Uterus (tissue), 4 donors: ENCODE measurements at places on chromosomes 7 and 10. TPM values are rescaled to one million over a fixed set of nuclear protein-coding genes. Genes with fewer than 3 reads are reported as not detected.
A peak's percentile ranks its signal among the peaks of the same experiment; 100 is the strongest.

DNA sequence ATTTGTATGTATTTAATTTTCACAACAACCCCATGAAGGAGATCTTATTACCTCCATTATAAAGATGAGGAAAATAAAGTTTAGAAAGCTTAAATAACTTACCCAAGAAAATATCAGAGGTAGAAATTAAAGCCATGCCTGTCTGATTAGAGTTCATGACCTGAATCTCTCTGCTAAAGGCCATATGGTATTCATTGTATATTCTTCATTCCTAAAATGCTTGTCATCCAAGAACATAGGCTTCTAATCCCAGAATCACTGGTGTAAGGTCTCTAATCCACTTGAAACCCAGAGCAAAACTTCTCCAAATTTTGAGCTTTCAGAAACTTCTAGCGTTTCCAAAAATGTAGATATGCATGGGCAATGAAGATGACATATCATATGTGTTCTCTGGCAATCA lies 72.3 kb upstream of the YAE1 start:
- H3K4me3 ChIP-seq, result no peak overlapping the region
- no peak overlapping the region for H3K27ac ChIP-seq
- DNase-seq, result no peak
- H3K4me1 ChIP-seq, result no peaks in the 10 kb centered on the region

DNA sequence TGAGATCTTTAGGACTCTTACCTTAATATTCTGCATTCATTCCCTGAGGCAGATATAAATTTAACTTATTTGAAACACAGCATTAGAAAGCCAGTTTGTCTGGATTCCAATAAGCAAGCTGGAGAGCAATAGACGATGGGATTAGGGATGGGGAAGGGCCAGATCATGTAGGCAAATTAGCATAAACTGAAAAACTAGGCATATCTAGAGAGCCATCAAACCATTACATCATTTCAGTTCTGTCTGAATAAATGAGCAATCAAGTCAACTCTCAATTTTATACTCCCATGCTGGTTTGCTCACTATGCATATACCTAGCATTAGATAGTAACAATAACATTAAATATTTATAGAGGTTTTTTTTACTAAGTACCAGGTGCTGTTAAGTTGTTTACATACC lies 583.6 kb upstream of the LRRN3 start:
- H3K4me1 ChIP-seq, result no peaks in the 10 kb centered on the region
- no peaks in the 10 kb centered on the region for H3K27me3 ChIP-seq
- no peak overlapping the region for H3K27ac ChIP-seq
- no peaks in the 10 kb centered on the region for H3K36me3 ChIP-seq
- no peak overlapping the region for H3K4me3 ChIP-seq

Gene NME8
- total RNA-seq, result not detected

Gene VIPR2
- total RNA-seq, result 5.6 TPM

GRCh38 chr10:117014835-117015234 lies 9.8 kb upstream of the SHTN1 start:
- no peak overlapping the region for H3K27ac ChIP-seq
- DNase-seq, result no peak
- H3K36me3 ChIP-seq, result no peaks in the 10 kb centered on the region
- H3K4me3 ChIP-seq, result no peak overlapping the region
- H3K27me3 ChIP-seq, result no peaks in the 10 kb centered on the region

DNA sequence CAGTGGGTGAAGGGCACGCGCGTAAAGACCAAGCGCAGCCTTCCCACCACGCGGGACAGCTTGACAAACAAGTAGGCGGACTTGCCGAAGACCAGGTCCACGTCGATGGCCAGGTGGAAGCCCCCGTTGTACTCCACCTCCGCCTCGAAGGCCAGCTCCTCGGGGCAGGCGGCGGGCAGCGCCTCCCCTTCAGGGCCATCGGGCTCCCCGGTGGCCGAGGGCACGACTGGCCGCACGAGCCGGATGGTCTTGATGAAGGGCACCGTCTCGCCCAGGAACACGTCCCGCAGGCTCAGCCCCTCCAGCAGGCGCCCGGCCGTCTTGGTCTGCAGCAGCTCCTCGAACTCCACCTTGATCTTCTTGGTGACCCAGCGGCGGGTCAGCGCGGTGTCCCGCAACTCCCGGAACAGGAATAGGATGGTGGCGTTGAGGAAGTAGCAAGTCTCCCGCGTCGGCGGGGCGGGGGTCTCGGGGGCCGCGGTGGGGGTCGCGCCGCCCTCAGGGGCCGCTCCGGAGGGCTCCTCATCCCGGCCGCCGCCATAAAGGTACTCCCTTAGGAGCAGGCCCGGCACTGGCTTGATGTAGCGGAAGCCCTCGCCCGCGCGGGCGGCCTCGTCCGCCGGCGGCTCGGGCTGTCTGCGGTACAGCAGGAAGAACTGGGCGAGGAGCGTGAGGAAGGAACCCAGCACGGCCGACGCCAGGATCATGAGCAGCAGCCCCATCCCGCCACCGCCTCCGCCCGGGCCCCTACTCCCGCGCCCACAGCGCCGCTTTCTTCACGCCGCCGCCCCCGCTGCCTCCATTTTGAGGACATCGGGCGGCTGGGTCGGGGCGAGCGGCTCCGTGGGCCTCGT lies 507 bp downstream of the PDZD8 start:
- no peaks in the 10 kb centered on the region for H3K27me3 ChIP-seq
- peak overlapping the region; percentile 94 for H3K27ac ChIP-seq
- peak; percentile 19 for DNase-seq
- peak overlapping the region; percentile 59 for H3K4me3 ChIP-seq
- H3K4me1 ChIP-seq, result peaks cover 6% of the 10 kb centered on the region

Gene CYP3A7
- total RNA-seq, result not detected

- no peaks in the 10 kb centered on the region for H3K4me1 ChIP-seq
- H3K27me3 ChIP-seq, result no peaks in the 10 kb centered on the region
- no peaks in the 10 kb centered on the region for H3K36me3 ChIP-seq
- H3K27ac ChIP-seq, result no peak overlapping the region
- H3K4me3 ChIP-seq, result no peak overlapping the region
Measured at GRCh38 chr10:112790030-112790429, 160.0 kb upstream of the TCF7L2 start.

DNA sequence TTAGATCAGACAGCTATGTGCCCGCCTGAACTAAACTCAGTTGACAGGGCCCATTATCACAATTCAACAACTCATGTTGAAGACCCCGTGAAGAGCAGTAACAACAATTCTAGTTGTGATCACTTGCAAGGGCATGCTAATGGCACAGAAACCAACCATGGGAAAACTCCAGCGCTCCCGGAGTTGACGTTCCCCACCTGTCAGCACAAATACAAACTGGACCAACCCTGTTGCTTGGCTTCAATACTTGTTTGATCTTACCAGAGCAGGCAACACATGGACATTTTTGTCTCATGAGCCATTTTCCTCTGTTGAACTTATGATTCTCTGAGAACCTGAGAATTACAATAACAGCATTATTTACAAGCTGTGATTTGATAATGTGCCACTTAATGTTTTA lies 119.0 kb upstream of the LANCL2 start:
- DNase-seq, result no peak
- no peaks in the 10 kb centered on the region for H3K4me1 ChIP-seq
- no peaks in the 10 kb centered on the region for H3K27me3 ChIP-seq
- H3K27ac ChIP-seq, result no peak overlapping the region
- no peak overlapping the region for H3K4me3 ChIP-seq

Gene ACHE
- 6.7 TPM for total RNA-seq

- no peaks in the 10 kb centered on the region for H3K27me3 ChIP-seq
- DNase-seq, result no peak
- no peaks in the 10 kb centered on the region for H3K36me3 ChIP-seq
- no peaks in the 10 kb centered on the region for H3K4me1 ChIP-seq
- H3K4me3 ChIP-seq, result no peak overlapping the region
Measured at GRCh38 chr10:133169173-133169947, 9.3 kb downstream of the KNDC1 start.

- DNase-seq, result no peak
- H3K4me3 ChIP-seq, result peak overlapping the region; percentile 6
- H3K36me3 ChIP-seq, result no peaks in the 10 kb centered on the region
- H3K4me1 ChIP-seq, result no peaks in the 10 kb centered on the region
- no peak overlapping the region for H3K27ac ChIP-seq
Measured at GRCh38 chr7:130734815-130735716, 1.1 kb upstream of the KLF14 start.

DNA sequence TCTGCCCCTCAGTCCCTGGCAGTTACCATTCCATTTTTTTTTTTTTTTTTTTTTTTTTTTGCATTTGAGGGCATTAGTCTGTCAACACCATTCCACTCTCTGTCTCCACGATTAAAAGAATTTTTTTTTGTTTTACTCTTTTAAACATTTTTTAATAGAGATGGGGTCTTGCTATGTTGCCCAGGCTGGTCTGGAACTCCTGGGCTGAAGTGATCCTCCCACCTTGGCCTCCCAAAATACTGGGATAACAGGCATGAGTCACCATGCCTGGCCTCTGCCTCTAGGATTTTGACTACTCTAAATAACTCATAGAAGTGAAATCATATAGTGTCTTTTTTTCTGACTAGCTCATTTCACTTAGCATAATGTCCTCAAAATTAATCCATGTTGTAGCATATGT lies 16.5 kb upstream of the CLDN3 start:
- no peaks in the 10 kb centered on the region for H3K36me3 ChIP-seq
- no peak overlapping the region for H3K4me3 ChIP-seq
- no peaks in the 10 kb centered on the region for H3K27me3 ChIP-seq
- DNase-seq, result no peak

DNA sequence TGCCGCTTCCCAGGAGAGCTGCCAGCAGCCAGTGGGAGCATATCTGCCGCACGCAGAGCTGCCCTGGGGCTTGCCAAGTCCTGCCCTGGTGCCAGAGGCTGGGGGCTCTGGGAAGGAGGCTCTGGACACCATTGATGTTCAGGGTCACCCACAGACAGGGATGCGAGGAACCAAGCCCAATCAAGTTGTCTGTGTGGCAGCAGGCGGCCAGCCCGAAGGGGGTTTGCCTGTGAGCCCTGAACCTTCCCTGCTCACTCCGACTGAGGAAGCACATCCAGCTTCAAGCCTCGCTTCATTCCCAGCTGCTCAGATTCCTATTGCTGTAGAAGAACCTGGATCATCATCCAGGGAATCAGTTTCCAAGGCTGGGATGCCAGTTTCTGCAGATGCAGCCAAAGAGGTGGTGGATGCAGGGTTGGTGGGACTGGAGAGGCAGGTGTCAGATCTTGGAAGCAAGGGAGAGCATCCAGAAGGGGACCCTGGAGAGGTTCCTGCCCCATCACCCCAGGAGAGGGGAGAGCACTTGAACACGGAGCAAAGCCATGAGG lies 94.6 kb downstream of the TACC2 start:
- H3K27ac ChIP-seq, result no peak overlapping the region
- H3K36me3 ChIP-seq, result no peaks in the 10 kb centered on the region
- no peak overlapping the region for H3K4me3 ChIP-seq
- H3K27me3 ChIP-seq, result no peaks in the 10 kb centered on the region

DNA sequence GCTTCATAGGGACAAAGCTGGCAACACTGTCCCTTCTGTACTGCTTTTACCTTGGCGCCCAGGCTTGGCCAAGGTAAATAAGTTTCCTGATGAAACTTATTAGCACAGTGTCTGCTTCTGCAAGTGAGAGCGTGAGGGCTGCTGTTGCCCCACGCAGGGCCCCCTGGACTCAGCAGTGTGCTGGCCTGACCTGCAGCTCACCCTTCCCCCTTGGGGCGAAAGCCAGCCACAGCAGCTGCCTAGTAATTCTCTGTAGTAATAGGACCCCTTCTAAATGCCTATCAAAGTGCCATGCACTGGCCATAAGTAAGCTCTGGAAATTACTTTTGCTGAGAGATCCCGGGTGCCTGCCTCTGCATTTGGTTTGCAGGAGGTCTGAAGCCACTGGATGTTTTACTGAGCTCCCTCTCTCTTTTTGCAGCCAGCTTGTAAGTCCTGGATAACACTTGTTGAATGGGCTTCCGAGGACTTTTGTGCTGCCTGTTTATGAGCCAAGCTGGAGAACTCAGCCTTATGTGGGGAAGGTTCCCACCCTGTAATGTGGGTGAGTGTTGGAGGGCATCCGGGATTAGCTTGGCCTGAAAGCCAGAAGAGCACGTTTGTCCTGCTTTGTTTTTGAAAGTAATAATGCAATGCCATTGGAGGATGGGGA lies 293.9 kb downstream of the C7orf25 start:
- DNase-seq, result no peak
- H3K27me3 ChIP-seq, result no peaks in the 10 kb centered on the region
- no peaks in the 10 kb centered on the region for H3K4me1 ChIP-seq
- H3K36me3 ChIP-seq, result no peaks in the 10 kb centered on the region
- H3K4me3 ChIP-seq, result no peak overlapping the region
- no peak overlapping the region for H3K27ac ChIP-seq

GRCh38 chr10:112758961-112759360 lies 191.1 kb upstream of the TCF7L2 start:
- no peaks in the 10 kb centered on the region for H3K36me3 ChIP-seq
- H3K27ac ChIP-seq, result no peak overlapping the region
- no peak for DNase-seq
- H3K4me3 ChIP-seq, result no peak overlapping the region
- H3K27me3 ChIP-seq, result no peaks in the 10 kb centered on the region

Gene HSPA12A
- total RNA-seq, result 4.9 TPM

- H3K4me3 ChIP-seq, result no peak overlapping the region
- H3K27me3 ChIP-seq, result no peaks in the 10 kb centered on the region
- H3K36me3 ChIP-seq, result no peaks in the 10 kb centered on the region
- no peak overlapping the region for H3K27ac ChIP-seq
- no peak for DNase-seq
Measured at GRCh38 chr10:132133005-132133404, 53.7 kb upstream of the DPYSL4 start.

DNA sequence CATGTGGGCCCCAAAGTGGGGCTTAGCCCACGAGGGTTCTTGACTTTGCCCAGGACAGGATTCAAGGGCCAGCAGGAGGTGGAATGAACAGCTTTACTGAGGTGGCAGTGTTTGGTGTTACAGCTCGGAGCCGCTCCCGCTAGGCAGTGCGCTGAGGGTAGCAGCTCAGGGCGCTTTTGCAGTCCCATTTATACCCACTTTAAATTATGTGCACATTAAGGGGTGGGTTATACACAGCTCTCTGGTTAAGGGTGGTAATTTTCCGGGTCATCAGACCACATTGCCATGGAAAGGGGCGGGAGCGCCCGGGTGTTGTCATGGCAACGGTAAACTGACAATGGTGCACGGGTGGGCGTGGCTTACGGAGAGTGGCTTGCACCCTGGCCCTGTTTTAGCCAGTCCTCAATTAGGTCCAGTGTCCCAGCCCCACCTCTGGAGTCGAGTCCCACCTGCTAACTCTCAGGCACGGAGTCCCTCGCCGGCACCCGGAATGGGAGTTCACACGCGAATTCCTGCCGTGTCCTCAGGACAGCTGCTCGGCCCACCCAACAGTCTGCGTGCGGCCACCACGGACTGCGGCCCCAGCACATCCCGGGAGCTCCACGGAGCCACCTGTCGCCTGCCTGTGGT lies 58.2 kb upstream of the PDGFA start:
- H3K36me3 ChIP-seq, result no peaks in the 10 kb centered on the region
- no peak overlapping the region for H3K4me3 ChIP-seq
- no peak overlapping the region for H3K27ac ChIP-seq
